ENCODE measurements at places on chromosomes 5 and 9.
A peak's percentile ranks its signal among the peaks of the same experiment; 100 is the strongest.

- no peak for DNase-seq
These were observed 765.4 kb upstream of the DMAC1 start for GRCh38 chr9:8564960-8565359.

- no peak for DNase-seq
These were observed 11.2 kb downstream of the FAM240B start for GRCh38 chr9:38708759-38709158.

DNA sequence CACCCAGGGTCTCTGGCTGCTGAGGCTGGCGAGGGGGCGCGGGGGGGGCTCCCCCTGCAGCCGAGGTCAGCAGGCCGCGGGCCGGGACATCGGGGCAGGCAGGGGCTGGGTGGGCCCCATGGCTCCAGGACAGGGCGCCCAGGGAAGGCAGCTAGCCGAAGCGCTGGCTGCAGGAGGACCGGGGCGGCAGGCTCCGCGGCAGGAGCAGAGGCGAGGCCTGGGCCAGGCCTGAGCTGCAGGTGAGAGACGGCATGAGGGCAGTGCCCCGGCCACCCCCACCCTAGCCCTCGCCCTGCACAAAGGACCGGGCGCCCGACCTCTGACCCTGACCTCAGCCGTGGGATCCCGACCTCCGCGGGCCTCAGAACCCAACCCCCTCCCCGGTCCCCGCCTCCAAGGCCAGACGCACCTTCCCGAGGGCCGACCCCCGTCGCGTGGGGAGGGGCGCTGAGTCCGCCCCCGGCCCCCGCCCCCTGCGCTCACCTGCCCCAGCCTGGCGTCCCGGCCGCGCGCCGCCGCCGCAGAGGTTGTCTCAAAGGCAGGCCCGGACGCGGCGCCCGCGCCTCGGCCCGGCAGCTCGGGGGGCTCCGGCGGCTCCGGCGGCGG, 431 bp downstream of the RNF208 start:
- DNase-seq, result peak; percentile 87

- no peak for DNase-seq
These were observed 61.0 kb downstream of the DAP start for GRCh38 chr5:10699987-10700386.

- no peak for DNase-seq
These were observed 165.0 kb downstream of the SMARCA2 start for GRCh38 chr9:2180154-2180553.

GRCh38 chr9:136536721-136537241, 9.1 kb downstream of the NOTCH1 start:
- DNase-seq, result no peak

- no peak for DNase-seq
These were observed 112.3 kb downstream of the SMARCA2 start for GRCh38 chr9:2127486-2127885.

DNA sequence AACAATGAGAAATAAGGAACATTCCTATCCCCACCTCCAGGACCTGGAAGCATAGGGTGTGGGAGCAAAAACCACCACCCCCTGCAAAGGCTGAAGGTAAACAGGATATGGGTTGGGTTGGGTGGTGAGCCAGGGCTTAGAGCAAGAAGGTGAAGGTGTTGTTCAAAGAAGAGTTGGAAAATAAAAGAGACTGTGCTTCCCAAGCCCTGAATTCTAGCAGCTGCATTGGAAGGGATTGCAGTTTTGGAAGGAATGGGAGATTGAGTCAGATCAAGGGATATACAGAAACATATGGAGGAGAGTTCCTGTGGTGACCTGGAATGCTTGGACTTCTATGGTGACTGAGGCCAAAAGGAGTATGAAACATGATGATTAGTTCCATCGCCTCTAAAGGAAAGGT, 24.7 kb upstream of the MTAP start:
- peak; percentile 60 for DNase-seq

- DNase-seq, result no peak
These were observed 372.4 kb downstream of the MAT2B start for GRCh38 chr5:163877865-163878264.

DNA sequence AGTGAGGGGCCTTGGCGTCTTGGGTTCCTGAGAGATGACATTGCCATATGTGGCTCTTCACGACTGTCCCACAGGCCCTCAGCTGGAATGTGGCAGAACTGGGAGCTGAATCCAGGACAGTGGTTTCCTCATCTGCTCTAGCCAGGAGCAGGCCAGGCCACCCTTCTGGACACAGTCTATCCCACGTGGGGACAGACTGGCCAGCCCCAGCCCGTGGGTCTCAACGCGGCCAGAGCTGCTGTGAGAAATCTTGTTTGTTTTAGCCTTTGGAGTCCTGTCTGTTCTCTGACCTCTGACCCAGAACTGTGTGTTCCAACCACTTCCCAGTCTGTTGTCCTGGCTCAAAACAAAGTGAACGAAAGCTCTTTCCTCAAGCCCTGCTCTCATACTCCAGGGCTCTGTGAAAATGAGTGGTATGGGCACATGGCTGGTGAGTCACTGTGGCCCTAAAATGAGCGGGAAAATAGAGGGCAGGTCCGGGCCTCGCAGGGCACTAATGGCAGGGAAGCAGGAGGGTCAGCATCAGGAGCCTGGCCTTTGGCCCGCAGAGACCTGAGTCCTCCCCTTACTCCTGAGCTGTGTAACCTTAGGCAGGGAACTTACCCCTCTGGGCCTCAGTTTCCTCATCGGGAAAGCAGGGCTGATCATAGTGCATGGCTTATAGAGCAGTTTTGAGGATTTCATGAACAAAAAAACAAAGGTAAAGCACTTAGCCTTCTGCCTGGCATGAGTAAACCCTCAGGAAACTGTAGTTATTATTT, 34.8 kb upstream of the GLRX start:
- DNase-seq, result no peak

GRCh38 chr9:135513351-135513846, 7.8 kb upstream of the LCN1 start:
- DNase-seq, result peak; percentile 46

DNA sequence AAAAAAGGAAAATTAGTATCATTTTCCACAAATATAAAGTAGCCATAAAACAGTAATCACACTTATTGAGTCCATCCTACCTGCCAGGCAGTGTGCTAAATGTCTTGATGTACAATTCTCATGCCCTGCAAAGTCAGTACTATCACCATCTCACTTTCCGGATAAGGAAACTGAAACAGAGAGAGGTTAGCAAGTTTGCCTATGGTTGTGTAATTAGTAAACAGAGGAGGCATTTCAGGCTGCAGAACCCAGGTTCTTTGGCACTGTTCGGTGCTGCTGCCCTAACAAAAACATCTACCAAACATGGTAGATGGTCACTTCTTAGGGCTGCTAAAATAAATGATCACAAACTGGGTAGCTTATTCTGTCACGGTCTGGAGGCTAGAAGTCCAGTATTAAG, 22.6 kb downstream of the PLAC8L1 start:
- peak; percentile 3 for DNase-seq

DNA sequence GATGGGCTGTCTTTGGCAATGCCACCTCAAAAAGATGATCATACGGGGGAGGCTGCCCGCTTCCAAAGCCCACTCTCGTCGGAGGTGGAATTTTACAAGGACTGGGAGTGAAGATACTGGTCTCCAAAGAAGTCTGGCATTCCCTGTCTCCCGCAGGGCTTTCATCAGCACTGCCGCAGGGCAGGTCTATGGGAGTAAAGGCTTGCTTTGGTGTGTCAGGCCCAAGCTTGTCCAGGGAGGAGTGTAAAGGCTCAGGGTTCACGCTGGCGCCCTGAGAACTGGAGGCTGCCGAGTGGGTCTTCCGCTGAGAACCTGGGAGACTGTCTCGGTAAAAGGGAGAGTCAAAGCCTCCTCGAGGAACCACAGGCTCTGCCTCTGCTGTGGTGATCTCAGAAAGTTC, 27.0 kb downstream of the SPACA9 start:
- DNase-seq, result no peak

DNA sequence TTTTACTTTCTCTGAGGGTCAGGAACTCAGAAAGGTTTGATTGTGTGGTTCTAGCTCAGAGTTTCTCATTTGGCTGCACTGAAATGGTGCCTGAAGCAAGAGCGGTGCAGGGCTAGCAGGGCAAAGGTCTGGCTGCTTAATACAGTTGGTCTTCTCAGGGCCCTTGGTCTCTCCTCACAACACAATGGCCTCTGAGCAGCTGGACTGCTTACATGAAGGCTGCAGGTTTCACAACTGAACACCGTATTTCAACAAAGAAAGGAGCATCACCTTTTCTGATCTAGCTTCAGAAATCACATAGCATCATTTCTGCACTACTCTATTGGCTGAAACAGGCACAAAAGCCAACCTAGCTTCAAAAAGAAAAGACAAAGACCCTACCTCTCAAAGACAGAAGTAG, 122.2 kb downstream of the MLLT3 start:
- no peak for DNase-seq

DNA sequence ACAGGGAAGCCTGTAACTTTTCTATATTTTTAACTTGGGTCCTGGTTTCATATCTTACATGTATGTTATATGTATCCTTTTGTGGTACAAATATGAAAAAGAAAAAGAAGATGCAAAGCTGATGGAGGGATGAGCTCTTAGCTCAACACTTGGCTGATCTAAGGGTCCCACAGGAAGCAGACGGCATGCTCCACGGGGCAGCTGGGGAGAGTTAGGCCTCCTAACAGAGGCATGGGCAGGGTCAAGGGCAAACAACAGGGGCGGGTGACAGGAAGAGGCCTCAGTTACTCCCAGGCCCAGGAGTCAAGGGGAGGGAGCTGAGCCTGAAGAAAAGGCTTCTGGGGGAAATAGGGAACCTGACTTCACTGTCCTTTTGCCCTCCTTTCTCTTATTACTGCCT, 287.2 kb downstream of the ZSWIM6 start:
- no peak for DNase-seq

GRCh38 chr5:157166214-157167213, at the start of gene GARIN3:
GARIN3 (minus strand) TSS chr5:157166264; CDS start chr5:157166168, 96 bp downstream.
- DNase-seq, result no peak

- peak; percentile 63 for DNase-seq
These were observed 57.6 kb downstream of the NR3C1 start for GRCh38 chr5:143345671-143346440.

DNA sequence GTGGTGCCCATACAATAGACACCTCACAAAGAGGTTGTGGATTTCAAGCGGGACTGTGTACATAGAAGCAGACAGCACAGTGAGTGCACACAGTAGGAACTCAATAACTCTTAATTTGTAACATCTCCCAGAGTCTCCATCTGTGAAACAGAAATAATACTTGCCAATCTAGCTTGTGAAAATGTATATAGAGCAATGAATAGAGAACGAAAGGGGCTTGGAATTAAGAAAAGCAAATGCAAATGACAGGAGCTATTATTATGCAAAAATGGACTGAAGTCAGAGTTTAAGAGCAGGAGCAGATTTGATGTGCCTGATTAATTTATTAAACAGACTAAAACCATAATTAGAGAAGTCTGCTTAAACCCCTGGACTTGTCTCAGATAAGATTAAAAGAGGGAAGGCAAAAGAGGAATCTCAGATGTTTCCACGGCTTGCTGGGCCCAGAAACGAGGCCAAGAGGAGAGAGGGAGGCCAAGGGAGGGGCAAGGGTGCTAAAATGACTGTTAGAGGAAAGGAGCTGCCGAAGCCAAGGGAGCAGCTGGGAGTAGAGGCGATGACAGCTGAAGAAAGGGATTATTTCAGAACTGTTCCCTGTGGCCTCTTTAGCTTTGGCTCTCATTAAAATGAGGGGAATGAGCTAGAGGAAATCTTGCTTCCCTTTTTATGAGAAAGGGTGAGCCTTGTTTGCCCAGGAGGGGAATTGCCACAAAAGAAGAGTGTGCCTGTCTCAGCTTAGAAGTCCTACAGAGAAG, 72.1 kb downstream of the FEM1C start:
- DNase-seq, result no peak

DNA sequence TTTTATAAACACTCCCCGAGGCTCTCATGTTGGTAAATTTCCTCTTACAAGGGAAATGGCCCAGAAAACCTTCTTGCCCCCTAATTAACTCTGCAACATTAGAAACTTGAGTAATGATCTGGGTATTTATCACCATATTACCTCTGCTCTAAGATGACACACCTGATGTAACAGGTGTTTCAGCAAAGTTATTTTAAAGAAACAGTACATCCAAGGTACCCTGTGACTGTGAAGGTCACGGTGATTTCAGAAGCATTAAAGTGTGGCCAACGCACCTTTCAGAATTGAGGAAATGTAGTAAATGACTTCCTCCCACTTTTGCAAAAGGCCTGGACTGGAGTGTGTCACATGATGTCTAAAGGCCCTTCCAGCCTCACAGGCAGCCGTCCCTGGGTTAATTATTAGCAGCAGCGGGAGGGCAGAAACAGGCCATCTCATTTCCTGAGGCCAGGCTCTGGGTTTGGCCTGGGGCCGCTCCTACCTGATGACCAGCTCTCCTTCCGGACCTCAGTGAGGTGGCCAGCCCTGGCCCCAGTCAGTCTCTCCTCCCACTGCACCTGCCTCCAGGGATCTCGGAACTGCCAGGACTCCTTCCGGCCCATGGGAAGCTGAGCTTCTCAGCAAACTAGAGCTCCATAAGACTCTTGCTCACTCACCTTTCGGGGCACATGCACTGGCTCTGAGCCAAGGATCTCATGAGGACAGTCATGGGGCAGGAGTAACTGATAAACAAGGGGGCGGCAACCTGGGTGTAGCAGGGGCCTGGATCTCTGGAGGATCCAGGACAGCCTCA, 20.7 kb downstream of the PTPN3 start:
- peak; percentile 64 for DNase-seq

GRCh38 chr5:60448600-60448999, 251.4 kb downstream of the DEPDC1B start:
- DNase-seq, result no peak

DNA sequence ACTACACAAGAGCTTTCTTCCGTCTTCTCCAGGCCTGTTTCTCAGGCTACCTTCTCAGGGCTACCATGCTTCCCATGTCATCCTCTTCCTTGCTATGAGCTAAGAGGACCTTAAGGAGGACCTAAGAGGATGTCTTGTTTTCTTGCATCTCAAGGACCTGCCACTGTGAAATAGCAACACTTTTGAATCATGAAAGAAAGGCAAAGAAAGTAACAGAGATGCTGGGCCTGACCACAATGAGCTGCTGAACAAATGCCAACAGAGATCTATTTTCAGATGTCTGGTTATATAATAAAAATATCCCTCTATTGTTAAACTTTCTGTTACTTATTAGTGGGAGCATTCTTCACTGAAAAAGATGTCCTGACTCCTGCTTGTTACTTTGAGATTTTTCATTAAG, 36.7 kb upstream of the ANXA1 start:
- no peak for DNase-seq
